ENCODE measurements at places on chromosomes 12 and 14.

- no peak for DNase-seq
Measured at GRCh38 chr12:29794862-29795261, 11.1 kb upstream of the TMTC1 start.

GRCh38 chr14:51035611-51036192 is 59.2 kb downstream of the TRIM9 start:
- no peak for DNase-seq

DNA sequence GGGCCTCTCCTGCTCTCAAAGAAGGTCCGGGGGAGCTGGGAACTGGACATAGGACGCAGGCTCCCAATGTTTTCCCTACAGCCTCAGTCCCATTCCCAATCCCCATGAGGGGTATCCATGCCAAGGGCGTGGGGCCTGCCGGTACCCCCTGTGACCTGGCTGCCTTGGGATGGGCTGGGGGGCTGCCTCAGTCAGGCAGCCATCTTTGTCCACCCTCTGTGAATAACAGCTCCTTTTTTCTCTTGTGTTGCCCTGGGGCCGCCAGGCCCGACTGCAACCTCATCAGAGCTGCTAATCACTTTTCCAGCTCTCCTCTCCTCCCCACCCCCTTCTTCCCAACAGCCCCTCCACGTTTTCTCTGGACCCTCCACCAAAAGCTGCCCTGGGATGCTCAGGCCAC is 11.2 kb downstream of the FIGNL2 start:
- no peak for DNase-seq

GRCh38 chr12:89848732-89849131 is 140.1 kb upstream of the ATP2B1 start:
- no peak for DNase-seq

DNA sequence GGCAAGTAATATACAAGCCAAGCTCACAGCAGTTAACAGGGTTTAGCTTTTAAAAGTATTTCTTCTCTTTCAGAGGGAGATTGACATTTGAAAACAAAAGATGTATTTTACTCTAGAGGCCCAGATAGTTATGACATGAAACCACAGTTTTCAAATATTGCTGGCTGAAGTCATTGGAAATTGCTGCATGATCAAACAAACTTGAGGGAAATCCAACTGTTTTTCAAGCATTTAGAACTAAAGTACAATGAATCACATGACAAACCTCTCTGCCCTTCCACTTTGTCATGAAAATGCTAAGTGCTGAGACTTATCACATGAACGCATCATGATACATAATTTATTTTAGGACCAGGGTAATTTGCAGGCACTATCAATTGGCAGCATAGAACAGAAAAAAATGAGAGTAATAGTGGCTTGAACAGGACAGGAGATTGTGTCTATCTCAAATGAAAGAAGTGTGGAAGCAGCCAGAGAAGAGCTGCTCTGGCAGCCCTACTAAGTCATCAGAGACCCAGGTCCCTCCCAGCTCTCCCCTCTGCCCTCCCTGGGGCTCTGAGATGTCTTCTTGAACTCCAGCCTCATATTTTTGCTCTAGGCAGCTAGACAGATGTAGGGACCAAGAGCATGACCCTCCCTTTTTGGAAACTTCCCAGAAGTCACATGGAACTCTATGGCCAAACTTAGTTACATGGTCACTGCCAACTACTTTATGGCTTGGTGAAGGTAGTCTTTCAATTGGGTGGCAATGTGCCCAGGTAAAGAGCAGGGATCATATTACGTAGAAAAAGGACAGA is 90.1 kb upstream of the PELI2 start:
- no peak for DNase-seq

DNA sequence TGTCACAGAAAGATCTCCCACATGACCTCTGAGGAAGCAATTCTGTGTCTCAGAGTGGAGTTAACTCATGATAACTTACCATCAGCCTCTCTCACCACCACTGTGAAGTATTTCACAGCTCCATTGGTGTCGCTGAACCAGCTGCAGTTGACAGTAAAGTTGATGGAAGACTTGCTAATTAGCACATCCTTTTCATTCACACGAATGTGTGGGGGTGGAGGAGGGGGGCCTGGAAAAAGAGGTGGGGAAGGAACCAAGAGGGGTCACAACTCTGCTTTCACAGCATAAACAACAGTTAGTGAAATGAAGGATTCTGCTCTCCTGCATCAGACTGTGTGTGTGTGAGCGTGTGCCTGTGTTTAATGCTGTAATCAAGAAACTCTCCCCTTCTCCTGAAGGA is 82.1 kb downstream of the PTPRB start:
- no peak for DNase-seq

- peak; percentile 35 for DNase-seq
Measured at GRCh38 chr14:21940887-21941856, 267.6 kb upstream of the OR4E1 start.

DNA sequence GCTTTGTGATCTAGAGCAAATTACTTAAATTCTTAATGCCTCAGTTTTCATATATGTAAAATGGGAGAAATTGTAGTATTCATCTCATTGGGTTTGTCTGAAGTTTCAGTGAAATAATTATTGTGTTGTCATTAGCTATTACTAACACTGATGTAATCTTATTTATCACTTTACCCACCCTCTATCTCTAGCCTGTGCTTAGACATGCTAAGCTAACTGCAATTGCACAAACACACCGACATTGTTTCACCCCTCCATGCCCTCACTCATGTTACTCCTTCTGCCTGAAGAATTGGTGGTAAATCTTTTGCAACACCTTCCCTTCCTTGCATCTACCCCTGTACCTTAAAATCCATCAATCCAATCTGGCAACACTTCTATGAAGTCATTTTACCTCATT is 241.6 kb downstream of the BCAT1 start:
- no peak for DNase-seq

- no peak for DNase-seq
Measured at GRCh38 chr14:53022593-53022992, 71.7 kb upstream of the FERMT2 start.

DNA sequence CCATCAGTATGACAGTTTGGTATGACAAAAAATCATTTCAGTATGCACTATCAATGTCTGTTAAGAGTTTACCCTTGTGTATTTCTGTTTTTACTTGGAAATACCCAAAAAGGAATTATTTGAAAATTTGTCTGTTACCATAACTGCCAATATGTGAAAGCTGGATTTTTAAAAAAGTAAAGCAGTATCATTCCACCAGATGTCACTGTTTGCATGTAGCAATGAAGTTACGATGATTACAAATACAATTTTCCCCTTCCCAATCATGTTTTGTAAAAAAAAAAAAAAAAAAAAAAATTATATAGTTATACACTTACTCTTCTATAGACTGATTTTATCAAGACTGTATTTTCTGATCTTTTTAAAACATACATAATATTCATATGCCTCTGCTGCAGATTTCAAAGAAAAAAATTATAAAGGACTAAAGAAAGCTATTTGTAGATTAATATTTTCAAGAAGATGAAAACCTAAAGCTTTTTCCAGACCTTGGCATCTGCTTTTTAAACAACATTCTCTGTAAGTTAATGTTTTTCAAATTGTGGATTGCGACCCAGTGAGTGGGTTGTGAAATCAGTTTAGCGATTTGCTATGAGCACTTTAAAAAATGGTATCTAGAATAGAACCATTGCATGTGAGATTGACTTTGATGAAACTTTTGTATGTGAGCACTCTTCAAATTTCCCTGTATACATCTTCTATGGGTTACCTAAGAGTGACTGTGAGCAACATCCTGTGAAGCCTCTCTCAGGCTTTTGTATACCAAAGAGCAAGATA is 114.2 kb downstream of the TTC6 start:
- no peak for DNase-seq

DNA sequence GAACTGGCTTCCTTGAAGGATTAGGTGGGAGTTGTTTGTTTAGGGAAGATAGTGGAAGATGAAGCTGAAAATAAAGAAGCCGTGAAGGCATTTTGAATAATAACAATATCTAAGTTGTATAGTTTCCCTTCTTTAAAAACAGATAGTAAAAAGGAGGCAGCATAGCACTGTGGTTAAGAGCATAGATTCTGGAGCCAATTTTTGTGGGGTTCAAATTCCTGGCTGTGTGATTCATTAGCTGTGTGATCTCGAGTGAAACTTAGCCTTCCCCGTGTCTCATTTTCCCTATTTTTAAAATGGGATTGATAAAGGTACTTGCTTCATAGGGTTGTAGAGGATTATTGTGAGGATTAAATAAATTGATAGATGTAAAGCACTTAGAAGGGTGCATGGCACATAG is 104.5 kb downstream of the MYRFL start:
- no peak for DNase-seq

Data from T-cell (primary cell).